CD8-positive, alpha-beta T cell (primary cell): ENCODE measurements at places on chromosomes 4 and X.
A peak's percentile ranks its signal among the peaks of the same experiment; 100 is the strongest.

- DNase-seq, result no peak
These were observed 336.2 kb downstream of the MID1IP1 start for GRCh38 chrX:39137363-39137954.

GRCh38 chr4:16859031-16859430 lies 39.4 kb downstream of the LDB2 start:
- no peak for DNase-seq

GRCh38 chrX:108000751-108001150 lies 18.6 kb upstream of the TEX13B start:
- DNase-seq, result no peak

DNA sequence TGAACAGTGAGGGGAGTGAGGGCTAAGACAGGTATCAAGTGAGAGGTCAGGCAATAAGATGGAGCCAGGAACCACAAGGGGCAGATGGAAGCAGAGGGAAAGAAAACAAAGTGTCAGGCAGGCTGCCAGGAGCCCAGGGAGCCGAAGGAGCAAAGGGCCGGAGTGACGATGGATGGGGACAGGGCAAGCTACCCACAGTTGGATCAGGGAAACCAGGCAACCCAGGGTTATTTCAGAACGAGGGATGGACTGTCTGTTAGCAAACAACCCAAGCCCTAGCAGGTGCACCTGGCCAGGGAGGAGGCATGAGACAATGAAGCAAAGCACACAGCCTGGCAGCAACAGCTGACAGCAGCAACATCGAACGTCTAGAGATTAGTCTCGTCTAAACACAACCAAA lies 39.2 kb downstream of the SEL1L3 start:
- no peak for DNase-seq

DNA sequence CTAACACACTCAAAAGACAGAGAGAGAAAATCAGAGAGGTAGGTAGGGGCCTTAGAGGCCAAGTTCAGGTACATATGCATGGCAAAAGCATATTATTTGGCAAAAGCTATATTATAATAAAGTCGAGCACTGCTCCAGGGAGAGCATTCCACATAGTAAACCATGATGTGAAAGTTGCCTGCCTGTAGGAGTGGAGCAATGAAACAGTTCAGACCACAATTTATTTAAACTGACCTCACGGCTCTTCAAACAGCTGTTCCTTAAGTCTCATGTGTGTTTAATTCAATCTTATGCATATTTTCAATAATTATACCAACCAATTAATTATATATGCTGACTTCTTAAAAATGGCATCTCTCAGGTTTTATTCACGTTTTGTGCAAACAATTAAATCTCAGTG lies 3.3 kb downstream of the RFC1 start:
- DNase-seq, result no peak

DNA sequence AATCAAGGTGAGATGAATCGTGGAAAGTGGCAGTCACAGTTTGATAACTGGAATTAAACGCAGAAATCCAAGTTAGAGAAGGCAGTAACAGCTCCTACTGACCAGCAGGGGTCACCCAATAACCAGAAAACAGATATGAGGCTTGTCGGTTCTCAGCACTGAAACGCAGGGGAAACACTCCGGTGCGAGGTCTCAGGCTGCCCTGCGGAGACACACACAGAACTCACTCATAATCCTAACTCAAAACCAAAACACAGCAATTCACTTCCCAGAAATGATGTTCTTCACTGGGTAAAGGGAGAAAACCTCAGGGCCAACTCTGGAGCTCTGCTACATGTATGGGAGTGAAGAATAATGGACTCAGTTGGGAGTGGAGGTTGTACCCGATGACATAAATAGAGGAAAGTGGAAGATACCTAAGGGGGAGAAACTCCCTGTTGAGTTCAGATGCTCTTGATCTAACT lies 384.4 kb downstream of the RAPGEF2 start:
- DNase-seq, result peak; percentile 34

- DNase-seq, result no peak
These were observed 850 bp downstream of the IGBP1 start for GRCh38 chrX:70134116-70134477.

DNA sequence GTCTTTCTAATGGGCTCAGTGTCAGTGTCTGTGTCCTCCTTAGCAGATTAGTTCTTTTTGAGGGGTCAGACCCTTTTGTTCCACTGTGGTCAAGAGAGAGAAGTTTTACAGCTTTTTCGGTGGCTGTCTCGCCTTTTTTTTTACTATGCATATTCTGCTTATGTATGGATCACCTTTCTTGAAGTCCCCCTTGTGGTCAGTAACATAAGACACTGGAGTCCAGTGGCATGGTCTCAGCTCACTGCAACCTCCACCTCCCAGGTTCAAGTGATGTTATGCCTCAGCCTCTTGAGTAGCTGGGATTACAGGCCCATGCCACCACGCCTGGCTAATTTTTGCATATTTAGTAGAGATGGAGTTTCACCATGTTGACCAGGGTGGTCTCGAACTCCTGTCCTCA lies 54.0 kb upstream of the PGRMC2 start:
- DNase-seq, result no peak

DNA sequence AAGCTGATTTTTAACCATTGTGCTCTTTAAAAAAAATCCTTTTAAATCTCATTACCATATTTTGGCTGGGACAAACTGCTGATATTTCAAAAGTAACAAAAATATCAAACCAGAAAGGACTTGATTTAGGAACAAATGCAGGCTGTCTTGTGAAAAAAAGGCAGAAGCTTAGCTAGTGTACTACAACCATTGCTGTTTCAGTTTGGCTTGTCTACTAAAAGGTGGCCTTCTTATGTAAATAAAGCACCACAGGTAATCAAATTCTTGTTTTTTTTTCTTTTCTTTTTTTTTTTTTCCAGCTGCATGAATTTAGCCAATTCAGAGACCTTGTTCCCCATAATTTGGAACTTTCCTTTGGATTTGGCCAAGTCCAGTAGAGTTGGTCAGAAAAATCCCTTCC lies 43.8 kb upstream of the MAGEA8 start:
- no peak for DNase-seq

- no peak for DNase-seq
These were observed 302 bp downstream of the NHS start for GRCh38 chrX:17375367-17375636.

DNA sequence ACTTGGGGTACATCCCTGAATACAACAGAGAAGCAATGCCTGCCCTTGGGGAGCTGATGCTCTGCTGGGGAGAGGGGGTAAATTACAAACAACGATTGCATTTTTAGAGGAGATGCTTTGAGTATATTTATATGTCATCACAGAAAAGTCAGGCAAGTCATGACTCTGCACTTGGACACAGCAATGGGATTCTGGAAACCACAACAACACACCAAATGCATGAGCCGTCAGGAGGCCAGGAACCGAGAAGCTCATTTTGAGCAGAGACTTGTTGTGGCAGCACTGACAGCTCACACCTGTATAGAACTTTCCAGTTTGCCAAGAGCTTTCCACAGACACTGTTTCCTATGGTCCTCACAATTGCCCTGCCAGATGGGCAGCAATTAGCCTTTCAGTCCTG lies 113.2 kb upstream of the RBPJ start:
- DNase-seq, result no peak

DNA sequence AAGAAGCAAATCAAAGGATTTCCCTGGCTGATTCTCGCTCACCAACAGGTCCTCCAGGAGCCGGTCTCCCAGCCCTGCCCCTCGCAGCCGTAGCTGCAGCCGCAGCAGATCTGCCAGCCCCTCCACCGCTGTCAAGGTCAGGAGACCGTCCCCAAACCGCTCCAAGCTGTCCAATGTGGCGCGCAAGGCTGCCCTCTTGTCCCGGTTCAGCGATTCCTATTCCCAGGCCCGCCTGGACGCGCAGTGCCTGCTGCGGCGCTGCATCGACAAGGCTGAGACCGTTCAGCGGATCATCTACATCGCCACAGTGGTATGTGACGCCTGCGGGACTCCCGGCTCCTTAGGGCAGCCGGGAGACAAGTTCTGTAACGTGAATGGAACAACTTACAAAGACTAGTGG lies 25.6 kb downstream of the SPATA18 start:
- DNase-seq, result no peak

GRCh38 chrX:71563921-71564320 lies 14.3 kb upstream of the GCNA start:
- no peak for DNase-seq

DNA sequence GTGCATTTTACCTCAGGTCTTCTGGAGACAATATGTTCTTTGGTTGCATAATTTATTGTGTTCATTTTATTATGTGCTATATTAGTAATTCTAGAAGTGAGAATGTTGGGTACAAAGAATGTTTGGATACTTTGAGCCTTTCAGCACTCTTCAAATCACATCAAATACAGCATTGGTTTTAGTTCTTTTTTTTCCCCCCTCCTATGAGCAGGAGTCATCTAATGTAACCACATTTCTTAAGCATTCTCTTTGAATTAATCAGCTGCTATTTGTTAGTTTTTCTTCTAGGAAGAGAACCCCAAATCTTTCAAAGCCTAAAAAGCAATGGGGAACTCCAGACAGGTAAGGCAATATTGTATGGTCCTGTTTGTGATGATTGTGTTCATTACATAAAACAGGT lies 46.7 kb downstream of the ARL9 start:
- DNase-seq, result no peak

- no peak for DNase-seq
These were observed 51.5 kb upstream of the AMELX start for GRCh38 chrX:11241720-11242119.

- DNase-seq, result no peak
These were observed 760.2 kb downstream of the RAB28 start for GRCh38 chr4:12723849-12724447.

DNA sequence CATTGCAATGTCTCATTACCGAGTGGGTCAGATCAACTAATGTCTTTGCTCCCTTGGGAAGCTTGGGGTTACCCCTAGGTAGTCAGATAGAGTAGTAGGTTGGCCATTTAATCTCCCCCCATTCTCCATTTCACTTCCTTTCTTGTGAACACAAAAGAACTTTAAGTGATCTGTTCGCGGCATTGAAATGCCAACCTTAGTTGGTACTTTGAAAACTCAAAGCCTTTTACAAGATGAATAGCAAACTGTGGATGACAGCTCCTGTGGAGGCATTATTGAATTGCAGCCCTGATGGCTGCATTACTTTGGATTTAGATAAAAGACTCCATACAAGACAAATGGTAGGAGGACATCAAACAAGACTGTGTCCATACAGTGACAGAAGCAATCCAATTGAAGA lies 469.1 kb downstream of the GBA3 start:
- no peak for DNase-seq

- no peak for DNase-seq
These were observed 49.0 kb downstream of the HTRA3 start for GRCh38 chr4:8318509-8318908.

- no peak for DNase-seq
These were observed 89.7 kb upstream of the PCDH7 start for GRCh38 chr4:30630431-30630830.

GRCh38 chrX:12779534-12779933 lies 11.7 kb upstream of the PRPS2 start:
- DNase-seq, result no peak

GRCh38 chr4:121030711-121031110 lies 41.6 kb downstream of the NDNF start:
- no peak for DNase-seq

DNA sequence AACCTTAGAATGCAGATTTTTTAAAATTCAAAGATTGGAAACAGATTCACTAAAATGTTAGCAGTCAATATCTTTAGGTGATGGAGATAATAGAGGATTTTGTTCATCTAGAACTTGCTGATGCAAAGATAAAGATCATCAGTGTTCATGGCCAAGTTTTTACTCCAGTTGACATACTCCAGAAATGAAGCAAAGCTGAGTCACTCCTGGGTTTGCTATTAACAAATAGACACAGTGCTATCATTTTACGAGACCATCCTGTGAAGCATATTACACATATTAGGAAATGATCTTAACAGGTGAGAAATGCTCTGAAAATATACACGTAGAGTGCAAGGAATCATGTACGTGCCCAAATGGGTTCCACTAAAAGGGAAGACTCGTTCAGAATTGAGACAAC lies 170.6 kb upstream of the FAM9B start:
- DNase-seq, result no peak

- DNase-seq, result no peak
These were observed 12.1 kb downstream of the CXCL8 start for GRCh38 chr4:73752424-73752823.

DNA sequence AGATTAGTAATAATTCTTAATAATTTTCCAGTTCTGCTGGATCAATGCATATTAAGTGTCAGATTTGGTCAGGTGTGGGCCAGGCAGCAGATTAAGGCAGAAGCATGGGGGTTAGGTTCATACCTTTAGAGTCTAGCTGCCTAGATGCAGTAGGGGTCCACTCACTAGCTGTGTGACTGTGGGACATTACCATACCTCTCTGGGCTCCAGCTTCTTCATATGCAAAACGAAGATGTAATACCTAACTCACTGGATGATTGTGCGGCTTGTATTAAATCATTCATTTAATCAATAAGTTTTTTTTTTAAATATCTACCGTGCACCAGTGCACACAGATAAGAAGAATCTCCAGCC lies 1.4 kb downstream of the ANXA3 start:
- no peak for DNase-seq

GRCh38 chr4:78603384-78603783 lies 51.8 kb downstream of the ANXA3 start:
- no peak for DNase-seq

- no peak for DNase-seq
These were observed 40.9 kb downstream of the MOB1B start for GRCh38 chr4:70943114-70943513.

DNA sequence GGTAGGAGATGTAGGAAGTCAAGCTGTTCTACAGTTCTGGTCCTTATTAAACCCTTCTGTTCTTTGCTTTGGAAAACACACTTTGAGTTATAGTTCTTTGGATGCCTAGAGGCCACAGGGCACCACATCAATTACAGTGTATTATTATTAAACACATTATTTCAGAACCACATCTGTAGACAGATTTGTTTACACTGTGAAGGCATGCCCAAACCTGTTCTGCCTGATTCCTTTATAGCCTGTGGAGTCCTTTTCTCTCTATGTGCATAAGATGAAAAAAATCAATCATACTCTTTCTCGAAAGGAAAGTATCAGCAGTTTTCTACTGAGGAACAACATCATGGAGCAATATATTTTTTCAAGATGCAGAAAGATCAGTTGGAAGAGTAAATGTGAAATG lies 371.3 kb upstream of the INTU start:
- no peak for DNase-seq

DNA sequence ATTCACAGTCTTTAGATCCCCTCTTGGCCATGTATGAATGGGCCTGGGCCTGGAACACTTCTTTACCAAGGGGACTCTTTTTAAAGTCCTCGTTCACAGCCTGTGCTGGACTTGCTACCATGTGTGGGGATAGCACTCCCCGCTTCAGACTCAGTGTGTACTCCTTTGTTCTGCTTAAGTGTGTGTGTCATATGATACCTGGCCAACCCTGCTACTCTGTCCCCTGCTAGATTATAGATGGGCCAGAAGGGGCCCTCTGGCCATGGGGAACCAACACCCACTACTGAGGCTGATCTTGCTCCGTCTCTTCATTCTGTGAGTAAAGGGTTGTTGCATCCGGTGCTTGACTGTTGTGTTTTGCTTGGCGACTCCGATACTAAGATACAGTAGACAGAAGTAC lies 8.0 kb downstream of the CCDC110 start:
- DNase-seq, result no peak

- DNase-seq, result no peak
These were observed 98.1 kb downstream of the ADGRL3 start for GRCh38 chr4:61298178-61298740.

- DNase-seq, result no peak
These were observed 19.3 kb upstream of the CPE start for GRCh38 chr4:165359506-165359905.
